Hindlimb muscle (tissue), 1 donor: ENCODE measurements at places on chromosomes 5 and 9. TPM values are rescaled to one million over a fixed set of nuclear protein-coding genes. Genes with fewer than 3 reads are reported as not detected.

CCNI2 gene
- 0.57 TPM for polyA plus RNA-seq

ADCY2 gene
- 54.1 TPM for polyA plus RNA-seq

DNA sequence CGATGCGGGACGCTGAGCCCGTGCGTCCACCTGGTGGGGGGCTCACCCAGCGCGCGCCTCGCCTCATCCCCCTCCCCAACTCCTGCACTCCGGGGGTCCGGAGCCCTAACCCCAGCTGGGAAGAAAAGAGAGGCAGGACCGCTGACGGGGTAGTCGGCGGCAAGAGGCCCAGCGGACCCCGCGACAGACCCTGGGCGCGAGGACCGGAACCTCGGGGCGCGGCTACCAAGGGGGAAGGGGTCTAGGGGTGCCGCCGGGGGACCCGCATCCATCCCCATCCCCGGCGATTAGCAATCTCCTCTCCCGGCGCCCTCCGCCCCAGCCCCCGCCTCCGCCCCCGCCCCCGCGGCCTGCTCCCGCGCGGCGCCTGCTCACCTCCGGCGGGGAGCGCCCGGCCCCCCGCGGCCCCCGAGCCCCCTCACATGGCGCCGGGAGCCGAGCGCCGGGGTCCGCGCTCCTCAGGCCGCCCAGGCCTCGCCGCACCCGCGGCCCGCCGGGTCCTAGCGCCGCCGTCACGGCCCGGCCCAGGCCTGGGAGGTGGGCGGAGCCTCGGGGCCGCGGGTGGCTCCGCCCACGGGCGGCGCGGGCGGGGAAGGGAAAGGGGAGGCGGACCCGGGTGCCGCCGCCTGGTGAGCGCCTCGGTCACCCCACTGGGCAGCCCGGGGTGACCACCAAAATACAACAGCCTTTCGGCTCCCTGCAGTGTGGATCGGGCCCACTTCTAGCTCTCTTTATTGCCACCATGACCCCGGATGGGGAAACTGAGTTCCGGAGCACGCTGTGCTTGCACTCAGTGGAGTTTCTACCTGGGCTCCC lies at the start of gene ST6GALNAC6:
Gene ST6GALNAC6 (minus strand): TSS at position 476 of the 816 bp plus-strand sequence. CDS start 1,622 bp downstream, outside the sequence.
- peak; percentile 88 for DNase-seq

GRCh38 chr5:103034662-103035392 lies 85.1 kb downstream of the GIN1 start:
- no peak for DNase-seq

- DNase-seq = no peak
Observed at GRCh38 chr5:137098663-137099062, 400.5 kb downstream of the SPOCK1 start.

GRCh38 chr9:36102742-36103495 lies 33.6 kb upstream of the GLIPR2 start:
- DNase-seq = peak; percentile 64

DNA sequence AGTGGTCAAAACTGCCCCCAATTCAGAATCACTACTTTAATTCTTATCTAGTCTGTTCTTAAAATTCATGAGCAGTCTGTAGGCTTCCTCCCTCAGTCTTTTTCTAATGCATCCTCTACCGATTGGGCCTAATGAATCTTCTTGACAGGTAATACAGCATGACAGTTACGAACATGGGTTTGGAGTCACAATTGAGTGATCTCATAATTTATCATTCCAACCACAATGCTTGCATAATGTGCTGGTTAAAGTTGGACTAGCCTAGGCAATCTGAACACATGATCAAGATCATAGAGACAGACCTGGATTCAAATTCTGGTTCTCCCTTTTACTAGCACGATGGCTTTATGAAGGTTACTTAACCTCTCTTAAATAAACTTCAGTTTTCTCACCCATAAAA lies 33.1 kb upstream of the SETD9 start:
- DNase-seq = no peak

GRCh38 chr5:180105827-180106312 lies 34.3 kb upstream of the RNF130 start:
- no peak for DNase-seq

DNA sequence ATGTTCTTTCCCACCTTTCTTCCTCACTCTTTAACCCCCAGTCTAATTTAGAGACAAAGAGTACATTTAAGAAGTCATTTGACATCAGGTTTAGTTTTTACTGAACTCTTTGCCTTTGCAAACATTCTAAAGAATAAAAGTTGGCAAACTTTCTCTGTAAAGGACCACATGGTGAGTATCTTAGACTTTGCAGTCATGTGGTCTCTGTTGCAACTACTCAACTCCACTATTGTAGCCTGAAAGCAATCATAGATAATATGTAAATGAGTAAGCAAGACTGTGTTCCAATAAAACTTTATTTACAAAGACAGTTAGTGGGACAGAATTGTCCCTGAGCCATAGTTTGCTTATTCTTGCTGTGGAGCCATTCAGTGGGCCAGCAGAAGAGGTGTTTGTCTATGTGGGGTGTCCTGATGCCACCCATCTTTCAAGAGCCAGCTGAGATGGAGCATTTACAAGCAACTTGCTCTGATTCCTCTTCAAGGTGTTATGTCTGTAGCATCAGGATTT lies 25.4 kb downstream of the ABLIM3 start:
- no peak for DNase-seq

GRCh38 chr5:107726896-107727295 lies 56.2 kb upstream of the EFNA5 start:
- DNase-seq = no peak
